ENCODE measurements at places on chromosomes 12 and 14.

DNA sequence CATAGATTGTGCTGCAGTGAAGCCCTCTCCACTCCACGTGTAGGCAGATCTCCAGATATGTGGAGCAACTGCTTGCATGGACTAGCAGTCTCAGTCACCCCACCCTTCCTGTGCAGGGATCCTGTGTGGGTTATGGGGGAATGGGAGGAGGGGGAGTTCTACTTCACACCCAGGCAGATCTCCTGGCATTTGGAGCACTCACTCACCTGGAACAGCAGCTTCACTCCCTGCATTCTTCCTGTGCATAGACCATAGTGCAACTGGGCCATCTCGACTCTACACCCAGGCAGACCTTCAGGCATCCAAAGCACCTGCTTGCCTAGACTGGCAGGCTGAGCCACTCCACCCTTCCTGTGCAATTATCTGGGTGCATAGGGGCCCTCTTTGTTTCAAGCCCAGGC lies 96.0 kb upstream of the PCED1B start:
- DNase-seq: no peak

DNA sequence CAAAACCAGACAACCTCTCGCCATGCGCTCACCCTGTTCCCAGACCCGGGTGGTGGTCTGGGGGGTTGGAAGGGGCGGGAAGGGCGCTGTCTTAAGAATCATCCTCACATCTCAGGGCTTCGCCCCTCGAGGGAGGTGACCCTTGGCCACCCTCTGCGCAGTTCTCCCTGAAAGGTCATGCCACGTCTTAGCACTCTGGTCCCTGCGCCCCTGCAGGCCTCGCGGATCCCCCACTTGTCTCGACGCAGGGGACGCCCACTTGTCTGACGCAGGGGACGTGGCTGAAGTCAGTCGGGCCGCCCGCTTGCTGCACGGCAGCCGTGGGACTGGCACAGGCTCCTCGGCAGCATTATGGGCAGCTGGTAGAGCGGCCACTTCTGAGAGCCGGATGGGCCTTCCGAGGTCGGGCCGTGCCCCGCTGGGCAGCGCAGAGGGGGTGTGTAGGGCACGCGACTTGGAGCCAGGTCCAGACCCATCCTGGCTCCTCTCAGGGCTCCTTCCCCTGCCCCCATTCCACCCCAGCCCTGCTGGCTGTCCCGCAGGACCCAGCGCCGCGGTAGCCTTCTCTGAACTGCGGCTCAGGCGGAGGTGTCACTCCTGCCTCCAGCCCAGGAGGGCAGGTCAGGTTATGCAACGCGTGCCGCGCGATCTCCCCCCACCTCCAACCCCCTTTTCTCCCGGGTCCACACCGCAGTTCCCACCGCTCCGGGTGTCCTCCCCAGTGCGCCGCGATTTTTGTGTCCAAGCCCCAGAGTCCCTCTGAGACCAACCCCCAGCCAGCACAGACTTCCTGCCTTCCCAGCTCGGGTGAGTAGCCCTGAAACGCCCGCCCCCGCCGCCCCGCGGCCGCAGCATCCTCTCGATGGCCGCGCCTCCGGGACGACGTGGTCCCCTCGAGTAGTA lies 40.9 kb upstream of the CAPRIN2 start:
- DNase-seq: no peak

GRCh38 chr12:124100572-124101178 lies 127.7 kb downstream of the ZNF664 start:
- no peak for DNase-seq

- DNase-seq: no peak
Measured at GRCh38 chr14:80017795-80018194, 193.5 kb downstream of the DIO2 start.

GRCh38 chr12:105956662-105957457 lies 181.9 kb downstream of the NUAK1 start:
- no peak for DNase-seq

- DNase-seq: no peak
Measured at GRCh38 chr12:19421503-19422282, 17.6 kb upstream of the AEBP2 start.

DNA sequence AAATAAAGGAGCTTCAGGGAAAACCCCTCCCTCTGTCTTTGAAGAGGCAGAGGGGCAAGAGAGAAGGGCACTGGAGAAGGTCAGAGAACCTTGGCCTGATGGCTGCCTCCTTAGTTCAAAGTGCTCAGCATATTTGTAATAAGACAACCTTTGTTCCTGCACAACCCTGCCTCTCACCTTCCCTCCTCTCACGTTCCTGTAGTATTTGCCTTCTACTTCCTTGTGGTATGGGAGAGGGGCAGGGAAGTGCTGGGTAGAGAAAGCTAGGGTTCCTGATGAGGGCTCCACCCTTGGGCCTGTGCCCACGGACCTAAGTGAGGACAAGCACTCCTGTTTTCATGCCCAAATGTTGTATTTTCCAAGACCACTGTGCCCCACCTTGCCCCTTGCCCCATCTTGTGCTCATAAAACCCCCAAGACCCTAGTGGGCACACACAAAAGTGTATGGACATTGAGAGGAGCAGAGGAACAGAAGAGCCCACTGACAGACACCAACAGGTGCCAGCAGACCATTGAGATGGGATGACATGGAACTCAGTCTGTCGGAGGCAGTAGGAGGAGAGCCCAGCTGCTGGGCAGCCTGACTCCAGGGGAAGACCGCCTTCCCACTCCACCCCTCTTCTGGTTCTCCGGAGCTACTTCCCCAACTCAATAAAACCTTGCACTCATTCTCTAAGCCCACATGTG lies 261.5 kb upstream of the CCDC196 start:
- no peak for DNase-seq

DNA sequence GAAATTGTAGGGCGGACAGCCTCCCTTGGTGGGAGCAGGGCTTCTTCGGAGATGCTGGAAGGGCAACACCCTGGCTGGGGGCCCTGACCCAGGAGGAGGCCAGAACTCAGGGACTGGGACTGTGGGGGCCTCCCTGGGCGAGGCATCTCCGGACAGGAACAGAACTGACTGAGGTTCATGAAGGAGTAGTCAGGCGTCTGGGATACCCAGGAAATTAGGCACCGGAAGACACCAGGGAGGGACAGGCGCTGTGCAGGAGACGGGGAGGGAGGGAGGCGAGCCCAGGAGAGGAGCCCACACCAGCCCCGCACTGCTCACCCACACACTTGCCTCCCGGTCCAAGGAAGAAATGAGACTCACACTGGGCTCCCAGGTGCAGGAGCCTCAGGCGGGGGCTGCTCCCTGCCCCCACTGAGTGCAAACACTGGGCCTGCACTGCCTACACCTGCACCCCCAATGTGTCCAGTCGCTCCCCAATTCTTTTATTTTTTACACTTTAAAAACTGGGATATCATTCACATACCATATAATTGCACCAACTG lies 262.6 kb upstream of the SFSWAP start:
- DNase-seq: no peak

GRCh38 chr12:93911396-93911795 lies 234.2 kb downstream of the CRADD start:
- no peak for DNase-seq

GRCh38 chr14:35344107-35344807 lies 52.1 kb downstream of the PSMA6 start:
- no peak for DNase-seq

GRCh38 chr12:62468397-62468796 lies 1.8 kb downstream of the MON2 start:
- DNase-seq: no peak

DNA sequence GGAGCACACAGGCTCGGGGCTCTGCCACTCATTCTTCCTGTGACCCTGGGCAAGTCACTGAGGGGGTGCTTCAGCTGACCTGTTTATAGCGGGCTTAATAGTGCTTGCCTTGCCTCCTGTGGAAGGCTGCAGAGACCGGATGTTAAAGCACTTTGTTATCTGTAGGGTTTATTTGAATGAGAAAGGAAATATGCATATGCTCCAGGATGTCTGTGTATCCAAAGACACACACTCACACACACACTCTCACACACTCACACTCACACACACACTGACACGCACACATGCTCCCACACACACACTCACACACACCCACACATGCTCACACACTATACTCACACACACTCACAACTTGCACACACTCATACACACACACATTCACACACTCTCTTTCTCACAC lies 56.1 kb upstream of the DDX11 start:
- no peak for DNase-seq

DNA sequence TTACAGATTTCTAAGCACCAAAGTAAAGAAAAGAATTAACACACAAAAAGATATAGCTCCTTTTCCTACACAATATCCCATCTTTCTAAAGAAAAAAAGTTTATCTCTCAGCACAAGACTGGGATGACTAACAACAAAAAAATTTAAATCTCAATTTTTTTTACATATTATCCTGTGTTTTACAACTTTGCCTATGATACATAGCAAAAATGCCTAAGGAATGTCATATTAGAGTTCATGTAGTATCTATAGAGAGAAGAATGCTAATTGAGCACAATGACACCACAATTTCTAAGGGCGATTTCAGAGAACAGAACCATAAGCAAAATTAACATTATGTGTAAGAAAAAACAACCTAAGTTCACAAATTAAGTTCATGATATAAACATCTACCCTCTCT lies 16.3 kb downstream of the C2CD5 start:
- DNase-seq: no peak

GRCh38 chr12:63038713-63039100 lies 103.8 kb upstream of the PPM1H start:
- DNase-seq: no peak

DNA sequence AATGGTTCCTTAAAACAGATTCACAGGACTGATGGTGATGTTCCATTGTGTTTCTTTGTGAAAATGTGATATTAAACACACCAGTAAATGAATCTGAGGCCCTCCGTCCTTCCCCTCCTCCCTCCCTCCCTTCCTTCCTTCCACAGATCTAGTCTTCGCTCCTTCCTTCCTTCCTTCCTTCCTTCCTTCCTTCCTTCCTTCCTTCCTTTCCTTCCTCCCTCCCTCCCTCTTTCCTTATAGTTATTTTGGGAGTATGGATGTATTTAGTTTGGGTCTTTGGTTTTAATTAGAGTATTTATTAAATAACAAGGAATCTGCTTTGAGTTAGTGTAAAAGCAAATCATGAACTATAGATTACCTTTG lies 410.8 kb downstream of the PCNX1 start:
- no peak for DNase-seq

GRCh38 chr14:52545584-52546317 lies 6.6 kb downstream of the TXNDC16 start:
- DNase-seq: no peak

DNA sequence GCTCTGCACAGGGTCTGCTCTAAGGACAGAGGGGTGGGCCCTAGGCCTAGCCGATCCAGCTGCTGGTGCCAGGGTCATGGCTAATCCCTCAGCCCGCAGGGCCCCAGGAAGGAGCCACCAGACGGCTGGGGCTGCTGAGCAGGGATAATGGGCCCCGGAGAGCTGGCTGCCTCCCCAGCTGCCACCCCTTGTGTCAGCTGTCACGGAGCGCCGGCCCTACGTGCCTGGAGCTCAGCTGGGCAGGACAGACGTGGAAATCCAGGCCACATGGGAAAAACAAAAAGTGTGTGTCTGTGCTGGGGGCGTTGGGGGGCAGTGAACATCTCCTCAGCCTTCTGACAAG lies 36.2 kb downstream of the CHGA start:
- DNase-seq: no peak

- DNase-seq: no peak
Measured at GRCh38 chr12:118332511-118332910, 40.2 kb downstream of the TAOK3 start.

GRCh38 chr14:94464290-94464689 lies 11.7 kb upstream of the SERPINA11 start:
- no peak for DNase-seq

DNA sequence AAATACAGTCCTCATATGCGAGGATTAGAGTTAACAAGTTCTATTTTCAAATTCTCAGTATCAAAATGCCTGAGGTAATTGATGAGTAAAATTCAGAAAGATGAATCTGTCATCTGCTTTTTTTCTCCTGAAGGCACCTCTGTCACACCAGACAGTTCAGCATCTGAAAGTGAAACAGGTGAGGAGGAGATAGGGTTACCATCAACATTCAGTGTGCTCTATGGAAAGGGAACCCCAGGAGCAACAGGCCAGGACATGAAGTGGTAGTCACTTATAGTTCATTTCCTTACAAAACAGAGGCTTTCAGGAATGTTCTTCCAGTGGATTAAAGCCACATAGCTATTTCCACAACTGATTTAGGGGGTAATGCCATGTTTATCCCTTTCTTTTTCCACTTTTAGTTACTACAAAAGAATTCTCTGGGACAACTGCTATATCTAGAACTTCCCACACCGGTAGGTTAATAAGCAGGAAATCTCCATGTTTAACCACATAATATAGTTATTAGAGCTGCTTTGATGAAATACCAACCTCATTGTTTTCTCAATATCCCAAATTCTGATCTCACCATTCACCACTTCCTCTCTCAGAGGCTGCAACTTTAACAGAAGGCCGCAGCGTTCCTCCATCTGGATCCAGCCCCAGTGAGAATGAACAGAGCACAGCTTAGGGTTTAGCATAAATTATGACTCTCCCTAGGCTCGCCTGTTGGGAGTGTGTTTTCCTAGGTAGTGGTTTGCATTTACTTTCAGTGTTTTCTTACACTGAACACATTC lies 177.0 kb upstream of the CNTN1 start:
- no peak for DNase-seq

DNA sequence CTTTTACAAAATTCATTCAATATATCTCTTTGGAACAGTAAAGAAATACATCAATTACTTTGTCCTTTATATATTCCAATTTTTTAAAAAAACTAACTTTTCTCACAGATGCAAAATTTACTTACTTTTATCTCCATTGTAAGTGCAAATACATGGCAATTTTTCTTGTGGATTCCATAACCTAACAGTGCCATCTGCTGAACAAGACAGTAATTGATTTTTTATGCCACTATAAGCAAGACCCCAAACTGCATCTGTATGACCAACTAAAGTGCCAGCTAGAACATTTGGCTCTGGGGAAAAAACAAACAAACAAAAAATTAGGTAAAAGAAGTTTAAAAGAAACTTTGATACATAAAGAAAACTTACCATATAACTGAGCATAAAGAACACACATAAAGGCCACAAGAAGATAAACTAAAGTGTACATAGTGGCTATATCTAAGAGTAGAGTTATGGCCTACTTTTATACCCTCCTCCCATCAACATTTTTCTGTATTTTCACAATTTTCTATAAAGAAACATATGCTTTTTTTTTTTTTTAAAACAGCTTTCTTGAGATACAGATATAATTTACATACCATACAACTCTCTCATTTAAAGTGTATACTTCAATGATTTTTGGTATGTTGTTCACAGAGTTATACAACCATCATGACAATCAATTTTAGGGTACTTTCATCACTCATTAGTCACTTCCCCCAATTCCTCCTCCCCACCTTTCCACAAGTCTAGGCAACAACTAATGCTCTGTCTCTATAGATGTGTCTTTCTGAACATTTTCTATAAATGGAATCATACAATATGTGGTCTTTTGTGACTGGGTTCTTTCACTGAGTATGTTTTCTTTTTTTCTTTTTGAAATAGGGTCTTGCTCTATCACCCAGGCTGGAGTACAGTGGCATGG lies 32.6 kb downstream of the COCH start:
- no peak for DNase-seq

DNA sequence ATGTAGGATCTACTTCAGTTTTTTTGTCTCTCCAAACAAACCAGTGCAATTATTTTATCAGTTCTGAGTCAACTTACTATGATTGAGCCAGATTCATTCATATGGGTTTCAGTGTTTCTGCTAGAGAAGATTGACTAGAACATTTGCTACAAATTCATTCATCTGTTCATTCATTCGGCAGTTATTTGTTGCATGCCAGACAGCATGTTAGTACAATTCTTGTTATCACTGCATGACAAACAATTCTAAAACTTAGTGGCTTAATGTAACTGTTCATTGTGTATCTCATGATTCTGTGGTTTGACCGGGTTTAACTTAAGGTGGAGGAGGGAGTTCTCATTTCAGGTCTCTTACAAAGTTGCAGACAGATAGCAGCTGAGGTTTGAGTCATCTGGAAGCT lies 52.3 kb downstream of the POLR3B start:
- no peak for DNase-seq

All from stimulated activated CD4-positive, alpha-beta T cell treated with anti-CD3 and anti-CD28 coated beads, Interleukin-1b, Interleukin-23, amount 100 ng/mL, for 24 hours (primary cell).